ENCODE measurements at places on chromosomes 6 and 20.

GRCh38 chr6:142485256-142485655 lies 183.4 kb downstream of the ADGRG6 start:
- DNase-seq = no peak

DNA sequence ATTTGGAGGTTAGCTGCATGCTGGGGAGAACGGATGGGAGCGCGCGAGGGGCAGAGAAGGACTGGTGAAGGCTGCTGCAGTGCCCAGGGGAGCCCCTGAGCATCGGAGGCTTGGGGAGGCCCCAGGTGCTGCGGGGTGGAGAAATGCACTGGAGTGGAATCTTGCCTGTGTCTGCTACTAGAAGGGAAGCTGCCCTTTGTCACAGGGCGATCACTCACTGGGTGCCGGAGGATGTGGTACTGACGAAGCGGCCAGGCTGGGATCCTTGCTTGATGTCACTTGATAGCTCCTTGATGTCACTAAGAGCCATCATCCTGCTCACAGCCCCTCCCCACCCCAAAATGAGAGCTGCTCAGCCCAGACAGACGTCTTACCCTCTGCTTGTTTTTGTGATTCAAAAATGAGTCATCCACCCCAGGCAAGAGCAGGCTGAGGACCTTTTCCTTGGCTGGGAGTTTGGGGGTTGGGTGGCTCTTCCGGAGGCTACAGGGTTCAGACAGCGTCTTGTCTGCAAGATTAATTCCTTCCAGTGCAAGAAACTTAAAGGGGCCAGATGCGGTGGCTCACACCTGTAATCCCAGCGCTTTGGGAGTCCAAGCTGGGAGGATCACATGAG lies 62.6 kb upstream of the PMEPA1 start:
- DNase-seq = no peak

DNA sequence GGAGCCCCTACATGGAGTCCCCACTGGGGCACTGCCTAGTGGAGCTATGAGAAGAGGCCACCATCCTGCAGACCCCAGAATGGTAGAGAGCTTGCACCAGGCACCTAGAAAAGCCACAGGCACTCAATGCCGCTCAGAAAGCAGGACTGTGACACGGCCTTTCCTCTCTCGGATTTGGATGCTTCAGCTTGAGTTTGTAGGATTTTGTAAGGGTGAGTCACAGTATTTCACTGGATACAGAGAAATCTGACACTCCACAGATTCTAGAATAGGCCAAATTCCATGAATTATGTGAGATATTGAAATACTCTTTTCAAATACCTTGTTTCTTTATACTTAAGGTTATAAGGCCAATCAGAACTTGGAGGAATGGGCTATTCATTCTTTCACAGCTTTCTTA lies 424.5 kb downstream of the HTR1B start:
- no peak for DNase-seq

GRCh38 chr6:166286839-166287271 lies 21.3 kb downstream of the PRR18 start:
- DNase-seq = no peak

DNA sequence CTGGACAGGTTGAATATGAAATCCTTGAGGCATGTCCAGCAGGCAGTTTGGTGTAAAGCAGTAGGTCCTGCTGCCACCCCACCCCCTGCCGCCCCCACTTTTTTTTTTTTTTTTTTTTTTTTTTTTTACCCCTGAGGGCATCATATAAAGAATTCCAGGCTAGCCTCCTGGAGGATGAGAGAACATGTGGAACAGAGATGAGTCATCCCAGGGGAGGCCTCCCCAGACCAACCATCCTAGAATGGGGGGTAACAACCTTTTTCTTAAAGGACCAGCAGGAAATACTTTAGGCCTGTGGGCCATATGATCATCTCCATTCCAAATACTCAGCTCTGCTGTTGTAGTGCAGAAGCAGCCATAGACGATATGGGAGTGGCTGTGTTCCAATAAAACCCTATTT lies 170.9 kb downstream of the GJA10 start:
- DNase-seq = no peak

DNA sequence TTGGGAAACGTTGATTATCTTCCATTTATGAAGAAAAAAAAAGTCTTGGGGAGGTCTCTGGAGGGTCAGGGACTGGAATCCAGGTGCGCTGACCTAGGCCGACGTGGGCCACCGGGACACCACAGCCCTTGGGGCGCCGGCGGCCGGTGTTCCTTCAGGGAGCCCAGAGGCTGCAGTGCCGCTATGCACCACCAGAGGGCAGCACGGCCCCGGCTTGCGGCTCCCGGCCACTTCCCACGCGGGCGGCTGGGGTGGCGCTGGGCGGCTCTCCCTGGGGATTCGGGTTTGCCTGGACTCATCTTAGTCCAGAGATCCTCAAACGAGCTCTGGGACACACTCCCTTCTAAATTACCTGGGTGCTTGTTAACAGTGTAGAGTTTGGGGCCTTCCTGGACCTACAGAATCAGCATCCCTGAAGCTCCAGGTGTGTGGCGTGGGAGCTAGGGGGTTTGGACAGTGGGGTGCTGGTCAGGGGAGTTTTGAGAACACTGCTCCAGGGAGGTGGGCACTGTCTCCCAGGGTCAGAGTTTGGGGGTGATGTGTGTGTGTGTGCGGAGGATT lies 23.0 kb upstream of the GTSF1L start:
- DNase-seq = peak; percentile 86

- no peak for DNase-seq
Observed at GRCh38 chr6:33960345-33961313, 156.8 kb upstream of the MLN start.

DNA sequence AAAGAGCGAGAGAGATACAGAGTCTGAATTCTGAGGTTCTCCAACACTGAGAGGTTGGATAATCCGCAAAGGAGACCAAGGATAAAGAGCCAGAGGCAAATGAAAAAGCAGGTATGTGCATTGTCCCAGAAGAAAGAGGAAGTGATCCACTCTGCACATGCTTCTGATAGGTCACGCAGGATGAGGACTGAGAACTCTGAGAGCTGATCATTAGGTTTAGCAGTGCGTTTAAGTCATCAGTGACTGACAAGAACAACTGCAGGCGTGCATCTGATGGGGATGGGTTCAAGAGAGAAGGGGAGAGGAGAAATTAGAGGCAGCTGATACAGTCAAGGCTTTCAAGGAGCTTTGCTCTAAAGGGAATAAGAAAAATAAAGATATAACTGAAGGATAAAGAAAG lies 301.2 kb upstream of the SGK1 start:
- no peak for DNase-seq

GRCh38 chr6:143513410-143513809 lies 1.9 kb upstream of the FUCA2 start:
- DNase-seq = no peak
